ENCODE measurements at places on chromosomes 7 and 10.

DNA sequence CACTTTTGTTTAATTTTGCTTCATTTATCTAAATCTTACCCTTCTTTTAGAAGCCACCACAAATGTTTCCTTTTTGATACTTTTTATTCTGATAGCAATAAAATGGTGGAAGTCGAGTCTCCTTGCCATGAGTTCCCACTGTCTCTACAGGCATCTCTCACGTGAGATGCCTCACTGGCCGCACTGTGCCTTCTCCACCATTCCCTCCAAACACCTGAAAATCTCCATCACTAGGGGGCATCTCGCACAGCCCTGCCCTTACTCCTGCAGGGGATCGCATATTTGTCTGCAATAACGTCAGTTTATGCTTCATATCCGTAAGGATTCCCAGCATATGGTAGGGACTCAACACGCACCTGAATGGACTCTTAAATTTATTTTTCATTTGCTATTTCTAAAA is 56.3 kb upstream of the NCAPG2 start:
- H3K27ac ChIP-seq: no peak overlapping the region
- H3K4me3 ChIP-seq: no peak overlapping the region
- H3K36me3 ChIP-seq: peaks cover 68% of the 10 kb centered on the region

DNA sequence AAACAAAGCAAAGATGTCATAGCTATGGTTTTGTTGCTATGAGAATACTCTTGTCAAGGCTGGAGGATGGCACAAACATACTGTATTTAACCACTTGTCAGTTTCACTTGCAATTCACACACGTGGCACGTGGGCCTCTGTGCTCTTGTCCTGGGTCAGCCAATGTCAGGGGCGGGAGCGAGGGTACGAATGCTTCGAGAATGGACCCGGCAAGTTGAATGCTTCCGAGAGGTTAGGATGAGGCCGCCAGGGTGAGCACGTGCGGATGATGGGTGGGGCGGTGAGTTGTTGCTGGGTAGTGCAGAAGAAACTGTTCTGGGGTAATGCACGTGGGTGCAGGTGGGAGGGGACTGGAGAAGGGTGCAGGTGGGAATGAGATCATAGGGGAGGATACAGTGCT is 10.4 kb upstream of the OCM2 start:
- peaks cover 9% of the 10 kb centered on the region for H3K27me3 ChIP-seq
- DNase-seq: no peak
- no peaks in the 10 kb centered on the region for H3K4me1 ChIP-seq
- no peak overlapping the region for H3K27ac ChIP-seq

- no peaks in the 10 kb centered on the region for H3K27me3 ChIP-seq
- no peak overlapping the region for H3K4me3 ChIP-seq
- H3K27ac ChIP-seq: no peak overlapping the region
Measured at GRCh38 chr10:70315276-70315675, 31.5 kb upstream of the NPFFR1 start.

DNA sequence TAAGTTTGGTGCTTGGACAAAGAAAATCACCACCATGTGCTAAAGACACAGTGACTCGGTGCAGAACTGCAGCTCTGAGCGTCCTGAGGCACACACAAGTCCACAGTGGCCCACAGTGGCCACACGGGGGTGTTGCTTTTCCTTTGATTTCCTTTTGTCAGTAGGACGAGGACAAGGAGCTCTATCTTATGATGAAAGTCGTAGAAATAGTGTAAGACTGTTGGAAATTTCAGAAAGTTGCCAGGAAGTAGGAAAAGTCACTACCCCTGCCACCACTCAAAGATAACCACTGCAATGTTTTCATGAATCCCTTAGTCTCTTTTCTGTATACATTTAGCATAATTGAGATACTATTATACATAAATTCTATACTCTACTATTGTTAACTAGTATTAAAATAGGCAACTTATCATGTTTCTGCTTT is 146.0 kb downstream of the TNS3 start:
- no peaks in the 10 kb centered on the region for H3K27me3 ChIP-seq
- no peak overlapping the region for H3K27ac ChIP-seq
- no peak for DNase-seq
- H3K36me3 ChIP-seq: no peaks in the 10 kb centered on the region

DNA sequence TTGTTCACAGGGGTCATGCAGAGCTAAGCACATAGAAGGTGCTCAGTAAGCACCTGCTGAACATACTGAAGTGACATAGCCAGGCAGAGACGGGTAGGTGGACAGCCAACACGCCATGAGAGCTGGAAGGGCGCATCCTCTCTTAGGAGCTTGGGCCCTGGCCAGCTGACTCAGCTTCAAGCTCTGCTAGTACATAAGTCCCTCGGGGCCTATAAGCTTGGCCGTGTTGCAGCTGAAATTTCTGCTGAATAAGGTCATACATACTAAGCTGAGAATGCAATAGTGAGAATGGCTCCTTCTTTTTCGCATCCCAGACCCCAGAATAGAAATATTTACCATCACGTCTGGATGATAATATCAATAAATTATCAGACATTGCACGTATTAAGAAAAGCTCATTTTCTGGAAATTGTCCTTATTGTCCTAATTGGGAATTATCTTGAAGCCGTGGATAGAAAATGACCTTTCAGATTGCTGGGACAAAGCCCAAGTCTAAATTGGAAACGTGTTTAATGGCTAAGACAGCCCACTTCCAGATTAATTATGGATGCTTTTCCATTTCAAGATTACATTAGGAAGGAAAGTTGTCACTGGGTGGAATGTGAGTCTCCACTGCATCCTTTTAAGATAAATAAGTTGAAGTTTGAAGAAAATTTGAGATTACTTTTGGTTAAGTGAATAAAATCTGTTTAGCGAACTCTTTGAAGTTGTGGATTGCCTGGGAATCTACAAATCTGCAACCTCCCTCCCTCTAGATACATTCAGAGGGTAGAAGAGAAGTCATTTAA is 287.1 kb upstream of the C7orf33 start:
- DNase-seq: no peak
- no peaks in the 10 kb centered on the region for H3K4me1 ChIP-seq
- H3K27ac ChIP-seq: no peak overlapping the region
- H3K27me3 ChIP-seq: peaks cover 4% of the 10 kb centered on the region
- H3K36me3 ChIP-seq: no peaks in the 10 kb centered on the region

GRCh38 chr10:46091080-46091827 is 45.2 kb upstream of the MSMB start:
- H3K27ac ChIP-seq: peak overlapping the region; percentile 21
- DNase-seq: no peak
- peaks cover 21% of the 10 kb centered on the region for H3K4me1 ChIP-seq
- H3K27me3 ChIP-seq: no peaks in the 10 kb centered on the region
- H3K36me3 ChIP-seq: no peaks in the 10 kb centered on the region

DNA sequence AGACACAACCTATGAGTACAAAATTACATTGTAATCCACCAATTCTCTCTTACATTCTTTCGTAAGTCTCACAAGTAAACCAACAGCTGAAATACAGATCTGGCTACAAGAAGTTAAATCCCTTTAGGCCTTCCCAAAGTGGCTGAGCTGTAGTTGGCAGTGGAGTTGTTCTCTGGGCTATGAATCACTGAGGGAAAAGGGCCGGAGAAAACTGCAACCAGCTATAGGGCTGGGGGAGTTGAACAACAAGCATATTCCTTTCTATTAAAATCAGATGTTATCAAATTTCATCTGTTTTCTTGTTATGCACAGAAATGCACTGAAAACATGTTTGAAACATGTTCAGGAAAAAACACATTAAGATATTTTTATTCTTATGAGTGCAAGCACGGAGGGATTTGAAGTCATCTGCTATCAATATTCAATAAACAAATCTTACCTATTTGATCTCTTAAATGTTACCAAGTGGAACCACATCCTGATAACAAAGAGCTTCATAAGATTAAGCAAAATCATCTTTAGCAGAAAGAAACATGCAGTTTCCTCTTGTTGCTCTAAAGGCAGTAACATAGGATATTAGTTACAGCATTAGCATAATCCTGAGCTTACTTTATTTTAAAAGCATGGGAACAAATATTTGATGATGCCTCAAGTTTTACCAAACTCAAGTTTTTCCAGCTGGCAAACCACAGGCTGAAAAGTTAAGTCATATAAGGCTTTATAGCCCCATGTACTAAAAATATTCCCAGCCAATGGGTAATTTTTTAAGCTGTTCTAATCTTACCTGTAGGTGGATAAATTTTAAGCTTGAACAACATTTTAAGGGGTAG is 212.7 kb downstream of the TAX1BP1 start:
- H3K36me3 ChIP-seq: no peaks in the 10 kb centered on the region
- no peak overlapping the region for H3K27ac ChIP-seq
- H3K4me3 ChIP-seq: no peak overlapping the region
- peaks cover 11% of the 10 kb centered on the region for H3K27me3 ChIP-seq
- no peak for DNase-seq

GRCh38 chr7:36473454-36474282 is 84.0 kb downstream of the ANLN start:
- peak overlapping the region; percentile 37 for H3K27ac ChIP-seq
- no peak for DNase-seq
- H3K4me1 ChIP-seq: peaks cover 24% of the 10 kb centered on the region
- H3K36me3 ChIP-seq: no peaks in the 10 kb centered on the region
- no peak overlapping the region for H3K4me3 ChIP-seq

DNA sequence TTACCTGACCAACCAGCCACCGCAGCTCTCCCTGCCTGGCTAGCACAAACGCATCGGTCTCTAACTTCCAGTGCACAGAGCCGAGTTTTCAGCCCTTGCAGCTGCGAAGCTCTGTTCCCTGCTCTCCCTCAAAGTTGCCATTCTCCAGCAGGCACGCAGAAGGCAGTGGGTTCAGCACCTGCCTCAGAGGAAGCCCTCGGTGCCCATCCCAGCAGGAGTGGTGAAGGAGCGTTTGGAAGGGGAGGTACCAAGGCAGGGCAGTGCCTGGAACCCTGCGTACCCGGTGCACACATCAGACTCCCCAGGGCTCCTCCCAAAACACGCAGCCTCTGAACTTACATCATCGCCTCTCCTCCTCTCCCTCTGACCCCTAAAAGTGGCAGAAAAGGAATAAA is 1.7 kb upstream of the STK32C start:
- H3K27me3 ChIP-seq: peaks cover 38% of the 10 kb centered on the region
- DNase-seq: no peak
- no peak overlapping the region for H3K27ac ChIP-seq
- no peaks in the 10 kb centered on the region for H3K36me3 ChIP-seq
- H3K4me3 ChIP-seq: peak overlapping the region; percentile 70

DNA sequence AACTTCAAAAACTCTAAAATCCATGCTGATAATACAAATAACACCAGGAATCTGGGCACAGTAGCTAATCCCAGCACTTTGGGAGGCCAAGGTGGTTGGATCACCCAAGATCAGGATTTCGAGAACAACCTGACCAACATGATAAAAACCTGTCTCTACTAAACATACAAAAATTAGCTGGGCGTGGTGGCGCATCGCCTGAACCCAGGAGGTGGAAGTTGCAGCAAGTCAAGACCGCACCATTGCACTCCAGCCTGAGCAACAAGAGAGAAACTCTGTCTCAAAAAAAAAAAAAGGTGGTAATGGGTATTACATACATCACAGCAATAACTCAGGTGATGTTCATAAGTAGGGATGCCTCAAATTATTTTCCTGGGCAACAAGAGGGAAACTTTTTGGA is 315.0 kb upstream of the MEOX2 start:
- no peaks in the 10 kb centered on the region for H3K36me3 ChIP-seq
- no peak for DNase-seq
- H3K4me3 ChIP-seq: no peak overlapping the region

- H3K4me3 ChIP-seq: no peak overlapping the region
- DNase-seq: no peak
- H3K27me3 ChIP-seq: no peaks in the 10 kb centered on the region
- H3K36me3 ChIP-seq: no peaks in the 10 kb centered on the region
Measured at GRCh38 chr7:85908051-85908450, 721.2 kb upstream of the SEMA3D start.

- no peak for DNase-seq
- no peak overlapping the region for H3K4me3 ChIP-seq
- H3K36me3 ChIP-seq: no peaks in the 10 kb centered on the region
- no peak overlapping the region for H3K27ac ChIP-seq
- H3K4me1 ChIP-seq: no peaks in the 10 kb centered on the region
Measured at GRCh38 chr7:387132-388022, 97.4 kb downstream of the FOXL3 start.

DNA sequence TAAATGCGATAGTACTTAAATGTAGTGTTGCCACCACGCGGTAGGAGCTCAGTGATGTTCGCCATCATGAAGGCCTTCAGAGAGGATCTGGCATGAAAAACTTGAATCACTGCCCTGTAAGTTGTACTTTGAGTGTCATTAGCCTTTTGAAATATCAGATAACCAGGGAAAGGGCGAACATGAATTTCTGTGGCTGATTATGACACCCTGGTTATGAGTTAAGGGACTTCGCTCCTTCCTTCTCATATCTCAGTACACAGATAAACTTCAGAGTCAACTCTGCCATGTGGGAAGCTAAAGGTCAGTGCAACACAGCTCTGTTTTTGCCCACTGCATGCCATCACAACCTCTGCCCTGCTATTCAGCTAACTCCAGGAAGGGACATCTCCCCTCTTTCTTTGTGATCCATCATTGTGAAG is 8.9 kb upstream of the ACSL5 start:
- peaks cover 4% of the 10 kb centered on the region for H3K4me1 ChIP-seq
- H3K27ac ChIP-seq: no peak overlapping the region
- H3K4me3 ChIP-seq: no peak overlapping the region
- DNase-seq: no peak
- no peaks in the 10 kb centered on the region for H3K27me3 ChIP-seq
- no peaks in the 10 kb centered on the region for H3K36me3 ChIP-seq

- peak overlapping the region; percentile 99 for H3K27ac ChIP-seq
- H3K27me3 ChIP-seq: no peaks in the 10 kb centered on the region
- no peak for DNase-seq
- H3K36me3 ChIP-seq: peaks cover 40% of the 10 kb centered on the region
- peaks cover 22% of the 10 kb centered on the region for H3K4me1 ChIP-seq
Measured at GRCh38 chr10:3786295-3787015, 1.4 kb upstream of the KLF6 start.

GRCh38 chr10:20976891-20977290 is 79.8 kb upstream of the NEBL start:
- no peak overlapping the region for H3K27ac ChIP-seq
- H3K4me1 ChIP-seq: no peaks in the 10 kb centered on the region
- no peak overlapping the region for H3K4me3 ChIP-seq
- H3K27me3 ChIP-seq: no peaks in the 10 kb centered on the region

- no peak for DNase-seq
- H3K4me1 ChIP-seq: no peaks in the 10 kb centered on the region
- H3K27ac ChIP-seq: no peak overlapping the region
- H3K27me3 ChIP-seq: no peaks in the 10 kb centered on the region
- H3K36me3 ChIP-seq: no peaks in the 10 kb centered on the region
Measured at GRCh38 chr10:33808475-33808874, 474.0 kb upstream of the NRP1 start.

DNA sequence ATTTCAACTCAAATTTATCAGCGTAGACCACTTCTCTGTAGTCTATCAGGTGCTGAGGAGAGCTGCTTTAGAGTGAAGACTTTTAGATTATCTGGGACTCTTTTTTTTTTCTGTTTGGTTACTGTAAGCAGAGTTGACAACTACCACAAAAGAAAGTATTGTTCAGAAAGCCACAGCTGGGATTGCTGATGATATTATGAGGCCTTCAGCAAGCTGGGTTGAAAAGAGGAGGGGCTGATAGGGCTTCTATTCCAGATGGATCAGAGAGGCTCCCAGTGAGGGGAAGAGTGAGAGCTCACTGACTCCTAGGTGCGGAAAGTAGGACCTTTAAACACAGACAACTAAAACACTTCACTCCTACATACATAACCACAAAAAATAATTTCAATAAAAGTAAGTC is 188.5 kb upstream of the FERD3L start:
- no peaks in the 10 kb centered on the region for H3K4me1 ChIP-seq
- no peak for DNase-seq
- no peak overlapping the region for H3K27ac ChIP-seq
- H3K4me3 ChIP-seq: no peak overlapping the region
- H3K27me3 ChIP-seq: no peaks in the 10 kb centered on the region
- H3K36me3 ChIP-seq: no peaks in the 10 kb centered on the region
